ENCODE measurements at places on chromosomes 12 and 14.
A peak's percentile ranks its signal among the peaks of the same experiment; 100 is the strongest.

DNA sequence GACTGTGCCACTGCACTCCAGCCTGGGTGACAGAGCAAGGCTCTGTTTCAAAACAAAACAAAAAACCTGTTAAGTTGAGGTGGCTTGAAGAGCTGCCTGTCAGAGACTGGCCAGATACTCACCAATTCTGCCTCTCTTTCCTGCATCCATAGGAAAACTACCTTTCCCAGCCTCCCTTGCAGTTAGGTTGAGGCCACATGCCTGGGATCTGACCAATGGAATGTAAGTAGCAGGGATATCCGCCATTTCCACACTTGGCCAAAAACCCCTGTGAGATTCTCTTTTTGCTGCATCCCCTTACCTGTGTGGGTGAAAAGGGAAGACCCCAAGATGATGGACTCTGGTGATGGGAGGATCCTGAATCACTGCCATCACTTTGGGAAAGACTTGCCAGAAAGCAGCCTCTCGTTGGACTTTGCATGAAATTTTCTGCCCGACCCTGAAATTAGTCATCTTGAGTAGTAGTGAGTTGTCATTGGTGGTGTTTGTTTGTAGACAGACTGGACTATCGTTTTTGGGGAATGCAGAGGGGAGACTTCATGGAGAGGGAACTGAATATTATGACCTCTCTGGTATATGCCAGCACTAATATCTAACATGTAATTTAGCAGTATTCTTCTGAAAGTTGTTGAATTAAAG is 14.0 kb downstream of the GPR68 start:
- no peak for DNase-seq

- DNase-seq = no peak
Observed at GRCh38 chr12:65877836-65878235, 53.6 kb downstream of the HMGA2 start.

GRCh38 chr14:59863806-59864525 is 6.6 kb downstream of the RTN1 start:
- no peak for DNase-seq

DNA sequence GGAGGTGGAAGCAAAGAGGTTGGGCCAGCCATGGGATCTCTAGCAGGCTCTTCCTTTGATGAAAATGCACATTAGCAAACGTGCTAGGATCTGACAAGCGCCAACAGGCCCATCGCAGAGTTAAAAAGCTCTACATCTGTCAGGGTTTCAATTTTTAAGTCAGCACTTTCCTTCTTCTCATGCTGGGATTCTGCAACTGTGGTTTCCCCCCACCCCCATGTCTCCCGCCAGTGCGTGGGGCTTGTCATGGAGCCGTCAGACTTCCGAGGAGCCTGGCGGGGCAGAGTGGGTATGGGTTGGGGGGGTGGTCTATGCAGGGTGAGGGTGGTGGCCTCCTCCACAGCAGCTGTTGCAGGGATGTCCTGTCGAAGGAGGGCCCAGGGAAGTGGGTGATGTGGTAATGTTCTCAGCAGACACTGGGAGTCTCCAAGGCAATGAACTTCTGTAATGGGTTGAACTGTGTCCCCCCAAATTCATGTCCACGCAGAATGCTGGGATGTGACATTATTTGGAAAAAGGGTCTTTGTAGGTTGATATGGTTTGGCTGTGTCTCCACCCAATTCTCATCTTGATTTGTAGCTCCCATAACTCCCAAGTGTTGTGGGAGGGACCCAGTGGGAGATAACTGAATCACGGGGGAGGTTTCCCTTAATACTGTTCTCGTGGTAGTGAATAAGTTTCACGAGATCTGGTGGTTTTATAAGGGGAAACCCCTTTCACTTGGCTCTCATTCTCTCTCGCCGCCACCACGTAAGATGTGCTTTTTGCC is 115.2 kb upstream of the MAP1LC3B2 start:
- DNase-seq = no peak

DNA sequence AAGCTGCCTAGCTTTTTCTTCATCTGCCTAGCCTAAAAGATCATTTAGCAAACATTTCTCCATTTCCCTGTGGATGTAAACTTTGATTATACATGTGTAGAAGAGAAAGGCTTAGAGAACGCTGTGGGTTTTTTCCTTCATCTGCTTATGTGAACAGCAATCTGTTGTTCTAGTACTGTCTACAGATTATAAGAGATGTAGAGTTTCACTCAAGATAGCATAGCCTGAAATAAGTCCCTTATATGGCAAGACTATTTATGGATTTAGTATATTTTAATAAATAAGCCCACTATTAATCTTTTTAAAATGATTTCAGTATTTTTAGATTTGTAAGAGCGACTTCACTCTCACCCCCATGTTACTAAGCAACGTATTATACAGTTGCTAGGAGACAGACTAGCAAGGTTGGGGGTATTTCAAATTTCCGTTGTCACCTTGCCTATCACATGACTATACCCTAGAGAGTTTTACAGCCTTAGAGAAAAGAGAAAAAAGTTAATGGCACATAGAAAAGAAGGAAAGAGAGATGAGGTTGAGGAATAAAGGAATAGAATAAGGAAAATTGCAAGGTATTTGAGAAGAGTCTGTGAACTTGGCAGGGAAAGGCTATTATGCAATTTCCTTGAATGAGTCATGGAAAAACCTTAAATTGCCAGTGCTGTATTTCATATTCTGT is 12.2 kb upstream of the TUBA1A start:
- peak; percentile 89 for DNase-seq

- peak; percentile 90 for DNase-seq
Observed at GRCh38 chr14:76829650-76830421, 3.6 kb downstream of the LRRC74A start.

GRCh38 chr12:85807730-85808129 is 28.5 kb downstream of the RASSF9 start:
- no peak for DNase-seq

DNA sequence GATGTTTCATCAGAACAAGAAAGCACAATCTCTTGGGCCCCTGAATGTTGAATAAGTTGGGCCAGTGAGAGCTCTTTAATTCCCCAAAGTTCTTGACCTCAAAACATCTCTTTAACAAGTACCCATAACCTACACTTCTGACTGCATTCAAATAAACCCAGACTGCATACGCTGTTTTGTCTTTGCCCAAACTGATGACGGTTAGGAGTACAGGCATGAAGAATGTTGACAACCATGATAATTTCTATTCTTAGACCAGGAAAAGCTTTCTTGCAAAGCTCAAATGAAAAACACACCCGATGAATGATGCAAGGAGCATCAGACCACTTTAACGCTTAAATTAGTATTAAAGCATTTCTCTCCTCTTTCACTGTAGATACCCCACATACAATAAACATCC is 11.7 kb upstream of the RAB3IP start:
- no peak for DNase-seq

GRCh38 chr12:8689681-8690080 is 8.1 kb upstream of the RIMKLB start:
- DNase-seq = peak; percentile 80
